ENCODE measurements at places on chromosomes 7 and 10. TPM values are rescaled to one million over a fixed set of nuclear protein-coding genes. Genes with fewer than 3 reads are reported as not detected.

The PSD gene
- 68.8 TPM for polyA plus RNA-seq

The PYROXD2 gene
- 0.11 TPM for polyA plus RNA-seq

The LRRN3 gene
- polyA plus RNA-seq = 138 TPM

The AGBL3 gene
- polyA plus RNA-seq = 9.5 TPM

The OR13A1 gene
- polyA plus RNA-seq = 0.32 TPM

The GDF2 gene
- polyA plus RNA-seq = not detected

The SFRP4 gene
- not detected for polyA plus RNA-seq

The MYL10 gene
- not detected for polyA plus RNA-seq

The HMX3 gene
- polyA plus RNA-seq = not detected

The MNX1 gene
- not detected for polyA plus RNA-seq

The ASB10 gene
- polyA plus RNA-seq = not detected

The HYAL4 gene
- 0.64 TPM for polyA plus RNA-seq

The CTAGE4 gene
- not detected for polyA plus RNA-seq

The GNAI1 gene
- polyA plus RNA-seq = 69.3 TPM

The MOSPD3 gene
- polyA plus RNA-seq = 26.5 TPM

The CNTNAP2 gene
- polyA plus RNA-seq = 276 TPM

The KAT6B gene
- 13.3 TPM for polyA plus RNA-seq

The GPAM gene
- polyA plus RNA-seq = 16.8 TPM

The TRIL gene
- polyA plus RNA-seq = 1.4 TPM

The NKX1-2 gene
- 0.16 TPM for polyA plus RNA-seq

The TMEM139 gene
- not detected for polyA plus RNA-seq

The ARPC1B gene
- polyA plus RNA-seq = 3.6 TPM
